ENCODE measurements at places on chromosomes 3 and 15. TPM values are rescaled to one million over a fixed set of nuclear protein-coding genes. Genes with fewer than 3 reads are reported as not detected.

The FAH gene
- total RNA-seq: 69.0 TPM

The MCCC1 gene
- 44.7 TPM for total RNA-seq

The EBLN2 gene
- 6.2 TPM for total RNA-seq

The GHSR gene
- total RNA-seq: not detected

The ZNF710 gene
- 16.6 TPM for total RNA-seq

The KCNAB1 gene
- total RNA-seq: 0.19 TPM

The MBNL1 gene
- total RNA-seq: 370 TPM

The KBTBD13 gene
- not detected for total RNA-seq

The TFRC gene
- 409 TPM for total RNA-seq

The CALML4 gene
- total RNA-seq: 11.1 TPM

The STRIT1 gene
- total RNA-seq: not detected

The GFM1 gene
- total RNA-seq: 39.4 TPM

The UBAP1L gene
- total RNA-seq: 4.7 TPM

The FBXO40 gene
- total RNA-seq: not detected

The SELENOT gene
- total RNA-seq: 98.5 TPM

The FBXW12 gene
- total RNA-seq: not detected

The SMAD6 gene
- total RNA-seq: 0.14 TPM

The RBP2 gene
- not detected for total RNA-seq

The PRR20G gene
- total RNA-seq: not detected

The CCDC39 gene
- total RNA-seq: not detected

The USP50 gene
- not detected for total RNA-seq

The MYO9A gene
- 23.4 TPM for total RNA-seq

The ISLR2 gene
- 0.14 TPM for total RNA-seq

The CCRL2 gene
- total RNA-seq: 10.0 TPM

The KNG1 gene
- not detected for total RNA-seq

The TPRA1 gene
- 32.8 TPM for total RNA-seq

The PRKAR2A gene
- 27.9 TPM for total RNA-seq

The CD276 gene
- total RNA-seq: not detected

The EAF1 gene
- total RNA-seq: 29.5 TPM

The GHRL gene
- total RNA-seq: not detected

The MTFMT gene
- 20.2 TPM for total RNA-seq

The NDUFB5 gene
- total RNA-seq: 97.3 TPM

The VEPH1 gene
- not detected for total RNA-seq

The PLA2G4D gene
- total RNA-seq: not detected

The CA12 gene
- 0.12 TPM for total RNA-seq

The CAMKV gene
- total RNA-seq: not detected

The ITPKA gene
- 0.52 TPM for total RNA-seq

The C3orf49 gene
- total RNA-seq: not detected

The PLIN1 gene
- not detected for total RNA-seq

The TM4SF1 gene
- not detected for total RNA-seq

The TMEM212 gene
- not detected for total RNA-seq

The CNBP gene
- 330 TPM for total RNA-seq

The CCR2 gene
- total RNA-seq: 37.9 TPM

The TF gene
- 0.91 TPM for total RNA-seq

The REC114 gene
- total RNA-seq: not detected

The CCR5 gene
- total RNA-seq: 87.0 TPM

The SOX2 gene
- not detected for total RNA-seq

The TPRG1 gene
- 9.7 TPM for total RNA-seq

All from activated CD8-positive, alpha-beta memory T cell treated with anti-CD3 and anti-CD28 coated beads, Interleukin-2, amount 10 ng/mL, durations not matched to agents 7 days and 5 days (primary cell).